Stimulated activated CD8-positive, alpha-beta memory T cell treated with anti-CD3 and anti-CD28 coated beads, Interleukin-15, amount 100 ng/mL, for 4 hours (primary cell): ENCODE measurements at places on chromosomes 3 and 15.
A peak's percentile ranks its signal among the peaks of the same experiment; 100 is the strongest.

GRCh38 chr3:19531426-19531825, 383.1 kb downstream of the KCNH8 start:
- no peak for DNase-seq

DNA sequence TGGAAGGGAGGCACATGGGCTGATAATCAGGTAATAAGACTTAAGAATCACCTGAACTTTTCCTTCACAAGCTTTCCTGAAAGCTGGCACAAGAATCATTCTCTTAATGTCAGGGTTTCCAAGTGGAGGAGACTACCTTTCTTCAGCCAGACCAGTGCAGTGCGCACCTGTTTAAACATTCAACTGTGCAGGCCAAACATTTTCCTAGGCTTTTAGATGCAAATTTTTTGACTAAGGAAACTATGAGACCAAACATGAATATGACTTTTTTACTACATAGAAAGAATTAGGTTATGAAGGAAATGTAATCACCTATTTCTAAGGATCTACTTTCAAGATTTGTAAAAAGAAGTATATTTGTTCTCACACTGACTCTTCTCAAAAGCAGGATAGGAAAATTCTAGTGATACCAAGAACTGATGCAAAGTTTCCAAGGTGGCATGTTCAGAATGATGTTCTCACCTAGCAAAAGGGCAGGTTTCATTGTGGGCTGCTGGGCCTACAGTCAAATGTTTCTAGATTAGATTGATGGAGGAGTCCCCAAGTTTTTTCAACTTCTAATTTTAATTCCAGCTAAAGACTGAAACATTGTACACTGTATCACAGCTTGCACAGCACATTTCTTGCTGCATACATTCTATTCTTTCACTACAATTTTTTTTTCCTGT, 339.1 kb downstream of the TIGIT start:
- no peak for DNase-seq

GRCh38 chr15:40769274-40770146, at the start of gene C15orf62:
C15orf62 (plus strand) TSS chr15:40769980; CDS start chr15:40770496, 516 bp downstream.
- DNase-seq: peak; percentile 75

GRCh38 chr3:63295806-63296205, 17.7 kb downstream of the SYNPR start:
- DNase-seq: no peak

DNA sequence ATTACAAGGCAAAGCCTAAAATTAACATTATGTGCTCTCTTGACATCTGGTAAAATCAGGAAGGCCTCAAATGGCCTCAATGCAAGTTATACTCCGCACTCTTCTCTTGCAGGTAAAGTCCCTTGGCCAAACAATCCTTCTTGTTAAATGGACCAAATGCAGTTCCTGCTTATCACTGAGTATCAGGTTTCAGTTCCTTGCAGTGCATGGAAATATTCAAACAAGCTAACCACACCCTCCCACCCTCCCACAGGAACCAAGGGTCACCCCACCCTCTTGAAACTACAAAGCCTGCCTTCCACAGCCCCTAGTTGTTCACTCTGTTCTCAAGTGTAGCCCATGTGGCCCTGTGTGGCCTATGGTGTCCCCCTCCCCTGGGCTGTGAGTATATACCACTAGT, 171.9 kb upstream of the CADPS start:
- DNase-seq: no peak

DNA sequence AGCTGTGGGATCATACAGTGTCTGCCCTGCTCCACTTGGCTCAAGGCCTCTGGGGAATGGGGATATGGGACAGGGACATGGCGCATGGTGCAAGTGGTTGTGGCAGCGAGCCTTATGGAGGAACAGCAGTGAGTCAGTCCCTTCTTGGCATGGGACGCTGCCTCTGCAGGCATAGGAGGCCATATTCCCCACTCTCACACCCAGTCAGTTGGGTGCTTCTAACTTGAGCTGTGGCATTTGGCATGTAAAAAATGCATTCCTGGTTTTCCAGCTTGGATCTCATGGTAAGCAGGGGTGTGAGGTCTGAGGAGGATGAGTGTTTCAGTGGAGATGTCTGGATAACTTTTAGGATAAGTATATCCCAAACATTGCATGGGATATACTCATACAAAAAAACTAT, 31.6 kb upstream of the UBE2Q2 start:
- DNase-seq: no peak

DNA sequence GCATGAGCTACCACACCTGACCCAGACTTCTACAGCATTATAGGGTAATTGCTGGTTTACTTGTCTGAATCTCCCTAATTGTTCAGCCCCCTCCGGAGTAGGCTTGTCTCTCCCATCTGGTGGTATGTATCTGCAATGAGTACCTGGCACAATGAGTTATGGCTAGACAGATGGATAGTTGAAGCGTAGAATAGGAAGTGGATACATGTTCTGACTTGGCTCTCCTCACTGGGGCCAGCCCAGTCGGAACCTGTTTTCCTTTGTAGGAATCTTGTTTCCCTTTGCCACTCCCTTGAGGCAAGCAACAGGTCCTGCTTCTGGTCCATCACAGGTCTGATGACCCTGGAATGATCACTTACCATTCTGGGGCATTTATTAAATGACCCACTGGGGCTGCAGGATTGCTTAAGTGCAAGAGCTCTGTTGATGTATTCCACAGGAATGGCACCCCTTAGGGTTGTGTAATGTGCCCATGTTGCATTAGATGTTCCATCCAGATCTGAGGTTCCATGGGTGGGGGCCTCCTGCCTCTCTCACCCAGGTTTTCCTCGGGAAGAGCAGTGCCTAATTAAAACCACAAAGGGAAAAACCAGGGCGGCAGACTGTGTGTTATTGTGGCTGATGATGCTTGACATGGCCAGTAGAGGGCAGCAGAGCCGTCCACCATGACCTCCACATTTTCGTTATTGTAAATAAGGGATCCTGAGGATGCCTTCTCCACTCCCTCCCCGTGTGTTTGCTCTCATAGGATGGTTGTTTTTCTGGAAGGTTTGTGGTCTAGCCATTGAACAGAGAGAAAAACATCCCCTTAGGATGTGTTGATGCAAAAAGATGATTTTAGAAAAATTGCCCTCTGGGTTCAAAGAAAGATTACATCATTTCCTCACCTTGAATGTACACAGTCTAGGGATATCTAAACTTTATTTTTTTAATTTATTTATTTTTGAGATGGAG, 58.0 kb downstream of the CMTM8 start:
- peak; percentile 10 for DNase-seq

GRCh38 chr15:60937278-60937677, 291.8 kb downstream of the RORA start:
- DNase-seq: no peak

DNA sequence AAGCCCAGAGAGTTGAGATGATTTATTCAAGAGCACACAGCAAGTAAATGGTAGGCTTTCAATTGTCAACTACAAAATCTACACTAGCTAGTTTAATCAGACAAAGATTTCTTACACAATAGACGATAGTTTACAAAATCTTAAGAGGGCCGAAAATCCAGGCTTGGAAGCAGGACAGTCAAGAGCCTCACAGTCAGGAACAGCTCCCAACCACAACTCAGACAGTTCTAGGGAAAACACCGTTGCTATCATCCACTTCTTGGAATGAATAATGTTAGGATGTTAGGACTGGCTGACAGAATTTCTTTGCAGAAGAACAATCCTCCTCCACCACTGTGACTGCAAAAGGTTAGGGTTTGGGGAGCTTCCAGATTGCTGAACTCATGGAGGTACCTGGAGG, 290.8 kb upstream of the ZPLD1 start:
- no peak for DNase-seq

DNA sequence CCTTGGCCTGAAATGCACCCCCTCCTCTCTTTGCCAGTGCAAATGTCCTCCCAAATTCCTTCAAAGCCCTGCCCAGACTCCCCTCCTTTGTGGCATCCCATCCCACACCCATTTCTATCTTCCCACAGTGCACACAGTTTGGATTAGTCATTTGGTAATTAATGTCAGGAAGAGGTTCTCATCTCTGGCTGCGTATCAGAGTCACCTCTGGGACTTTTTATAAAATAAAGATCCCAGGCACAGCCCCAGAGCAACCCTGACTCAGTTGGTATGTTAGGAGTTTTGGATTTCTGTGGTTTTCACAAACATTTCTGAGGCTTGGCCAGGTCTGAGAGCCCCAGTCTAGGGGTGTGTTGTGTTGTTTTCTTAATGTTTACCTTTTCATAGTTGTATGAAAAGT, 41.6 kb downstream of the C3orf20 start:
- no peak for DNase-seq

DNA sequence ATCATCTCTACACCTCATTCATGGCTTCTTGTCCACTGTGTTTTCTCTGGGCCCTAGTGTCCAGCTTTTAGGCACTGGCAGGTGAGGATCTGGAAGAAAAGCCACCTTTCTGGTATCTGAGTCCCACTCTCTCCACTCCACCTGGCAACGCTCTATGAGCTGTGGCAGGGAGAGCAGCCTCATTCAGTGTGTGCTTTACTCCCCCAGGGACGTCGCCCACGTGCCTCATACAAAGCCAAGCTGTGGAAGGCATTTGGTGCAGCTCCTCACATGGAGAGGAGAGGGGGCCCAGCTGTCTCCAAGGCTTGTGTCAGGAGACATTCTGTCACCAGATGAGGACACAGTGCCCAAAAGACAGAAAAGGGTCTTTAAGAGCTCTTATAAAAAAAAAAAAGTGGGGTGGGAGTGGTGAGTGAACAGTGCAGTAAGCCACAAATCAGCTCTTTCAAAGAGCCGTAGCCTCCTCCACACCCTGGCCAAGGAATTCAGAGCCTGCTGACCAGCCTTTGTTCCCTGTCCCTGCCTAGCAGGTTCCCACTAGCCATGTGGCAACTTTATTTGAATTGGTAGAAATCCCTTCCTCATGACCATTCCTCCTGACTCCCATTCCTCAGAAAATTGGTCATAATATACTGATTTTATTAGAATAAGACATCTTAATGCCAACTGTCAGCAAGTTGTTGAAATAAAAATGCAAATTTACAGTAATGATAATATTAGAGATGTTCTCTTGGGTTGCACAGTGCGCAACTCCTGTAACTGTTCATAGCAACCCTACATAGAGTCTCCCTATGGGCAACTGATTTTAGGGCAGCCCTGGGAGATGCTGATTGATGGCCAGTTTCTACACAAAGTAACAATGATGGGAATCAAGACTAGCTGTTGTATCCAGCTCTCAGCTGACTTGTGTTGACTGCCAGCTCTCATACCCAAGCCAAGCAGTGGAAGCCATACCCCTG, 29.5 kb downstream of the GALNT15 start:
- DNase-seq: no peak

- DNase-seq: no peak
Measured at GRCh38 chr3:12556314-12556689, 585 bp upstream of the MKRN2 start.

- no peak for DNase-seq
Measured at GRCh38 chr15:39429898-39430357, 151.0 kb upstream of the THBS1 start.

GRCh38 chr15:57061696-57062095, 143.3 kb downstream of the TCF12 start:
- DNase-seq: no peak

GRCh38 chr3:16178628-16178988, 4.1 kb downstream of the GALNT15 start:
- DNase-seq: no peak

DNA sequence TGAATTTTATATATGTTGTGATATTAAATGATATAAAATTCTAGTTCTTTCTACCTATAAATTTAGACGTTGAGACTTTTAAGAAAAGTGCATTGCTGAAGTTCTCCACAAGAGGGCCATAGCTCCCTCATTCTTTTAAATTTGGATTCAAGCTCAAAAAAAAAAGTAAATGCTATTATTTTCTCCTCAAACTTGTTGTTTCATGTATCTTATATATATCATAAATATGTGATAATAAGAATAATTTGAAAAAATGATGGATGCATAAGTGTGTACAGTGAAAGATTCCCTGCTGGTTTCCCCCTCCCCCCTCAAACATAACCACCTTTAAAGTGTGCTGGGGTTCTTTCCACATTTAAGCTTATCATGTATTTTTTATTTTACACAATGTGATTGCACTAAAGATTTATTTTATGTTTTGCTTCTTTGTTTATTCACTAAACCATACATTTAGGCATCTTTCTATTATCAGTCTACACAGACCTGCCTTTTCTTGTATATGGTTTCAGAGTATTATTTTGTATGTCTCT, 769.4 kb upstream of the GOLIM4 start:
- no peak for DNase-seq

DNA sequence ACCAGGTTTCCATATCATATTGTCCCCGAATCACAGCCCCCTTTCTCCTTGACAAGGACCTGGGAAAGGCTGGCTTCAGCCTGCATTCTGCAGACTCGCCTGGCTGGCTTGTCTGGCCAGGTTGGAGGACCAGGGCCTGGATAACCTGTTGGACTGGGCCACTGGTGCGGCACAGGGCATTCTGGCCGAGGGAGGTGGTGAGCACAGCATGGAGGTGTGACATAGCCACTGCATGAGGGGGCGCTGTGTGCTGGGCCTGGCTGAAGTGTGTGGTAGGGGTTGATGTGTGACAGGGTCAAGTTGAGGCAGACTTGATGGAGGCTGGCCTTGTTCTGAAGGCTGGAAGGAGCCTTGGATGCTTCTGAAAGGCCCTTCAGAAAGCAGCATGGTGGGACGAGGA, 2.9 kb downstream of the ESYT3 start:
- no peak for DNase-seq

GRCh38 chr3:62233065-62233464, 140.3 kb downstream of the FEZF2 start:
- no peak for DNase-seq

DNA sequence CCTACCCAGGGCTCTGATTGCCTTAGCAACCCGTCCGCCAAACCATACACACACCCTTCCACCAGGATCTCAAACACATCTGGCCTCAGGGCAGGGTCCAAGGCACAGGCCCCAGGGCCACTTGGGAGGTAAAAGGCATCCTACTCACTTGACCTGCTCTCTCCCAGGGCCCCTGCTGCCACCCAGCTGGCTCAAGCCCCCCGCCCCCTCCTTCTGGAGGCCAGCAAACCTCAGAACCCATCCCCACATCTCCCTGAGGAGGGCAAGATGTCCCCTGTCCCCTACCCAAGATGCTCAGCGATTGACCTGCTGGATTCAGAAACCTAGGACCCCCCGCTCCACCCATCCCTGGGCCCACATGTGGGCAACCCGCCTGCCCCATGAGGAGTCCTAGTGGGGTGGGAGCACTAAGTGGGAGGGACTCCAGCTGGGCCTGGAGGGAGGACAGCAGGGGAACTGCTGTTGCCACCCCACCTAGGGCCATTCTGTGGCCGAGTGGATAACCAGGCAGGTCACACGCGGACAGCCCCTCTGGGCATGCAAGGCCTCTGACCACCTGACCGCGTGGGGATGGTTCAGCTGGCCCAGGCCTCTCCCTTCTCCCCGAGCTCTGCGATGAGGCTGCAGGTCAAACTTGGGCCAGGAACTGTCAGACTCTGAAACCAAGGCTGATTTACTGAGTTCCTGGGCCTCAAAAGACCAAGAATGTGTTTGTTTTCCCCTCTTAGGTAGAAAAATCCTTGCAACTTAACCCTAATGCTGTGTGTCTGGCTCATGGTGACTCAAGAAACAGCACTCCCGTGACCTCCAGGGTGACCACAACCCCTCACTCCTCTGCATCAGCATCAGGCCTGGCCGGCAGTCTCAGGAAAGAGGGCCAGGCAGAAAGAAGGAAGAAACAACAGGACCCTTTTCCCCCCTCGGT, 4.2 kb downstream of the MFGE8 start:
- DNase-seq: no peak
